IMR-90 (cell line): ENCODE measurements at places on chromosomes 1 and 21. TPM values are rescaled to one million over a fixed set of nuclear protein-coding genes. Genes with fewer than 3 reads are reported as not detected.

ATP1A1 gene
- total RNA-seq = 107 and 116 TPM in 2 replicates

SYT2 gene
- total RNA-seq = under 0.01 TPM in 2 replicates

CCDC185 gene
- not detected in 2 replicates for total RNA-seq

SLC5A9 gene
- total RNA-seq = not detected in 2 replicates

NLRP3 gene
- total RNA-seq = 0.18 TPM in 1 of 2 replicates, not detected in the other

NCAM2 gene
- total RNA-seq = 5.0 and 5.6 TPM in 2 replicates

OR14K1 gene
- total RNA-seq = not detected in 2 replicates

SERPINC1 gene
- not detected in 2 replicates for total RNA-seq

EEIG2 gene
- total RNA-seq = 4.8 and 5.8 TPM in 2 replicates

RAP1GAP gene
- total RNA-seq = under 0.01 TPM in 1 of 2 replicates, not detected in the other

GBP6 gene
- total RNA-seq = not detected in 2 replicates
